NCI-H446 treated with DMSO at 0.1 percent for 48 hours (cell line): ENCODE measurements at places on chromosomes 5 and 9.
A peak's percentile ranks its signal among the peaks of the same experiment; 100 is the strongest.

DNA sequence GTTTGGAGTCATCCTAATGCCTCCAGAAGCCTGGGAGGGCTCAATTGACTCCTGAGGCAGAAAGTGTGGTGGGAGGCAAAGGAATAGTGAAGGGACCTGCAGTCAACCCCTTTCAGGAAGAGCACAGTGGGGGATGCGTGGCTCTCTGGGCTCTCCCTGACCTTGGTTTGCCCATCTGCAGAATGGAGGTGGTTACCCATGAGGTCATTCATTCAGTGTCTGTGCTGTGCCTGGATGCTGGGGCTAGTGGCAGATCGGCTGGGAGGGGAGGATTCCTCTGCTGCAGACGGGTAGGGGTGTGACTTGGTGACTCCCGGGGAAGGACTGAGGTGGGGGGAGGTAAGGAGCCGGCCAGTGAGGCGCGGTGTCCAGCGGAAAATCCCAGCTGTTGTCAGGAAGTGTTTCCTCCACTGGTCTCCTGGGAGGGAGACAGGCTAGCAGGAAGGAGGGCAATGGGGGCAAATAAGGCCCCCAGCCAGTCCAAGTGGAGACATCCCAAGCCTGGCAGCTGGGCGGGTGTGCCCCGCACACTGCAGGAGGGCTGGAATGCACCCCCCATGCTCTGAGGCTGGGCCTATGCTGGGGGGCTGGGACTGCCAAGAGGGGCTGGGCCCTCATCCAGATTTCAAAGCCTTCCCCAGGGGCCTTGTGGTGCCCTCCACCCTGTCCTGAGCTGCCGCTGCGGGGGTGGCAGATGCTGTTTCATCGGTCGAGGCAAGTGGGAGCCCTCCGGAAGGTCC, 10.9 kb downstream of the CXXC5 start:
- peak; percentile 60 for DNase-seq

GRCh38 chr5:91110686-91111085, 272.4 kb downstream of the ARRDC3 start:
- DNase-seq: no peak

GRCh38 chr9:121888438-121888775, 204.7 kb downstream of the TTLL11 start:
- DNase-seq: no peak

DNA sequence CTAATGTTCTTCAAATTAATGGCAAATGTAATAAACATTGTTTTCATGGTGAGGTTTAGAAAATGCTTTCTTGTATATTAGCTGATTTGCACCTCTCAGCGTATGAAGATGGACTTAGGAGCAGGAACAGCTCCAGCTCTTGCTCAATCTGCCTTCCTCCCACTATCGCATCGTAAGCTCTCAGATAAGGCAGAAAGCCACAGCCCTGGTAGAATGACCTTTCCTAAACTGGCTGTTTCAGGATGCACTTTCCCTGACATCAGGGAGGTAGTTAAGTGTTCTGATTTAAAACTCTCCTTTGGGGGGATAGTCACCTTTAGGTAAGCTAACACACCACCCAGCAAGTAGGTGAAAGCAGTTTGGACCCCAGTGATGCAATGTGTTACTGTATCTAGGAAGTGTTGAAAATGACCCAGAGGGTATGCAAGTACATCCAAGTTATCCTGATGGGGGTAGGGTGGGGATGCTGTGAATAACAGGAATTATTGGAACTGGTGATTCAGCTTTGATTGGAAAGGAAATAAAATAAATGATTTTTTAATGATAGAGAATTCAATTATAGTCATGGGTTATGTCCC, 72.3 kb downstream of the LMNB1 start:
- DNase-seq: no peak

DNA sequence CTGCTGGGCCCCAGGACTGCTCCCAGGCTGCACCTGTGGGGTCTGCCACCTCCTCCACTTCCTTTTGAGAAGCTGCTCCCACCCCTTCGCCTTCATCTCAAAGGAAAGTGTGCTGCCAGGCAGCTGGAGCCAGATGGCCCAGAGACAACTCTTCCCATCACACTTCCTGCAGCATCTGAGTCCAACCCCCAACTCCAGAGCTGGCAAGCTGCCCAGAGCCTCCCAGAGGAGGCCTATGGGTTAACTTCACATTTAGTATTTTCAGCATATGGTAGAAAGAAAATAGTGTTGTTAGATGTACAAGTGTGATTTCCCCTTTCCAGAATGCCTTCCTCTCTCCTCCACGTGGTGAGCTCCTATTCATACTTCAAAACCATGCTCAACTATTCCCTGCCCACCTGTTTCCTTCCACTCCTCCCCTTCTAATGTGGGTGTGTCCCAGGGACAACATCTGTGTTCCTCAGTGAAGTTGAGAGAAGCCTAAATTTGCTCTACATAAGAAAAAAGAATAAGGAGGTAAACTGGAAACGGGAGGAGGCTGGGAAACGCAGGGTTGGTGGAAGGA, 38.6 kb upstream of the KCNMB1 start:
- peak; percentile 3 for DNase-seq

- DNase-seq: no peak
Observed at GRCh38 chr5:150593593-150593992, 46.9 kb upstream of the SYNPO start.

GRCh38 chr9:126293522-126293889, 33.1 kb upstream of the MVB12B start:
- no peak for DNase-seq

DNA sequence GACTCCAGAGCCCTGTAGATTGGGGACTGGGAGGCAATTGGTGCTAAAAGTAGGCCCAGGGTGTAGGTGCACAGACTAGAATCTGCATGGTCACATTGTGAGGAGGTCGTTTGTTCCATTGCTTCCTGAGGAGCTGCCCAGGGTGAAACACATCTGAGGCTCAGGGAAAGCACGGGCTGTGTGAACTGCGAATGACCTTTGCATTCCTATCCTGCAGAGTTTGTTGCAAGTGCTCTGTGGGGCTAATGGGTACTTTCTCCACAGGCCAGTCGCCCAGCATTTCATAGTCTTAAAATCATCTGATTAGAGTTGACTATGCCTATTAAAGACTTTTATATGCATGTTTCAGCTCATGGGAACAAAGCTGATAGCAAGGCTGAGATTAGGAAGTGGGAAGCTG, 14.4 kb upstream of the SLC46A2 start:
- DNase-seq: no peak

GRCh38 chr5:111976705-111977435, 219.9 kb upstream of the NREP start:
- DNase-seq: no peak

- no peak for DNase-seq
Observed at GRCh38 chr9:113640418-113640817, 176.9 kb downstream of the RGS3 start.

DNA sequence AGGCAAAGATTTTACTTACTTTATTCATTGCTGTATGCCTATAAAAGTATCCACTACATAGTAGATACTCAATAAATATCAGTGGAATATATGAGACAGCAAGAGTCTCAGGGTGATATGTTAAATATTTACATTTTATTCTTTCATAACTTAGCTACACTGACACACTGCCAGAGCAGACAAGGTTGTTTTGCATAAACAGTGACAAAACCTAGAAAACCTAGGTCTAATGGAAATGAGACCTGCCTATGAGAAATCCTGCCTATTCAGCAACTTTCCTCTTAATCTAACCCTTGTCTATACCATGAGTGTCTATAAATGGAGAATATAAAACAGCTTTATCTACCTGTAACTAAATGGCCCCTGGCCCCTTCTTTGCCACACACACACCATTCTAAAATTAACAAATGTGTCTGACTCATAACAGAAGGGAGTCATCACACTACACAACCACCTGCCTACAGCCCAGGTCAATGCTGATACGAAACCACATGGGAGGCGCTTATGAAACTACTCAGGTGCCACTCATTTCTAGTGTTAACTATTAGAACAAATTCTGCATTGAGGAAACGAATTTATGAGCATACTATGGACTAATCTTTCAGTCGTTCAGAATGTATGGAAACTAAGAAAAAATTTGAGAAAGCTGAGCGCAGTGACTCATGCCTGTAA, 60.3 kb downstream of the UBAP2 start:
- DNase-seq: no peak

- no peak for DNase-seq
Observed at GRCh38 chr9:19934301-19934871, 145.5 kb upstream of the SLC24A2 start.

GRCh38 chr9:79988126-79988525, 416.4 kb downstream of the TLE4 start:
- no peak for DNase-seq

- no peak for DNase-seq
Observed at GRCh38 chr9:137626464-137626863, 7.7 kb downstream of the EHMT1 start.

- DNase-seq: no peak
Observed at GRCh38 chr5:59319250-59319649, 574.3 kb downstream of the PDE4D start.

DNA sequence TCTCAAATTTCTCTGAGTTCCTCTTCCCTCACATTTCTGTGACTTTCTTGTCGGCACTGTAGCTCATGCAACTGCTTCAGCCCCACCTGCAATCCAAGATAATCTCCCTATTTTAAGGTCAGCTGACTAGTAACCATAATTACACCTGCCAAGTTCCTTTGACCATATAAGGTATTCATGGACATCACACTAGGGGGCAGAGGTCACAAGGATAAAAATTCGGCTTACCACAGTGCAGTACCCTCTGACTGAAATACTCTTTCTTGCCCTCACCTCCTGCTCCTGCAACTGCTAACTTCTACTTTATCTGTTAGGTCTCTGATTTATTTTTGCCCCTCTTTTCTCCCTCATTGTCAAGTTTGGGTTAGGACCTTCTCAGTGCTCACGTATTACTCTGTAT, 144.2 kb downstream of the GDNF start:
- no peak for DNase-seq

DNA sequence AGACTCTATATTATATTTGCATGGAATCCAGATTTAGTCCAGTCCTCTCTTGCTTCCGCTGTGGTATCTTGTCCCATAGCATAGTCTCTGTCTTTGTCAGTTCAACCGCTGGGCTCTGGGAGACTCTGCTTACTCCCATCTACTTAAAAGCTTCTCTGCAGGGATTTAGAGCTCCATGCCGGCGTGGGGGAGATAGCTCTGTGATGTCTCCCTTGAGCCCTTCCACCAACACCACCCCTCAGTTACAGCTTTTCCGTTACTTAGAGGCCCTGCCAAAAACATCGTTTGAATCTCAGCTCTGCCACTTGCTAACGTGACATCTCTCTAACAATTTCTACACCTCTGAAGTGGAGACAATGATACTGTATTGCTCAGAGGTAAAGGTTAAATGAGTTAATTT, 306.1 kb upstream of the ZNF608 start:
- no peak for DNase-seq

DNA sequence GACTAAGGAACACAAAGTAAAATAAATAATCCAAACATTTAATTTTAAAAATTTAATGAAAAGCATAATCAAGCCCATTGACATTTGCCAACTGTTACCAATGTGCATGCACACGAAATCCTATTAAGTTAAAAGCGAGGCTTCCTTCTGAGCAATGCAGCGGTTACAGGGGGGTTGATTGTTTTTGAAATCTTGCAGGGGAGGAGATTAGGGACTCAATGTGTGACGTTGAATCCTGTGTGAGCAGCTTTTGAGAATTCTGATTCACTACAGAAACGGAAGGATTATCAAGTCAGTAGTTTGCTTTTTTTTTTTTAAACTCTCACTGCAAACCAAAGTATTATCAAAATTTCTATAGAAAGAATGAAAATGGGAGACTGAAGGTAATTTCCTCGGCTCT, 109.5 kb downstream of the PRKACG start:
- no peak for DNase-seq

GRCh38 chr9:120891245-120891883, 14.4 kb upstream of the PHF19 start:
- no peak for DNase-seq

DNA sequence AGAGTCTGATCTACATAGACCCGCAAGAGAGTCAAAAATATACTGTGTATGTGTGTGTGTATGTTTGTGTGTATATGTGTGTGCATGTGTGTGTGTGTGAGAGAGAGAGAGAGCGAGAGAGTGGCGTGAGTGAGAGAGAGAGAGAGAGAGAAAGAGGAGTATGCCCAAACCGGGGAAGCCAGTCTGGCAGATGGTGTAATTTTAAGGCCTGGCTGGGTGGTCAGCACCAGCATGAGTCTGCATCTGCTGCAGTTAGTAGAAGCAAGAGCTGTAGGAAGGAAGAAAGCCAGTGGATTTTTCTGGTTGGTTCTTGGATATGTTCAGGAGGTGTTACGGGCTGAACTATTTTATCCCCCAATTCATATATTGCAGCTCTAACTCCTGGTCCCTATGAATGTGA, 75.2 kb downstream of the ACTBL2 start:
- peak; percentile 49 for DNase-seq

GRCh38 chr9:90249094-90249493, 393.5 kb downstream of the DIRAS2 start:
- DNase-seq: no peak

- DNase-seq: no peak
Observed at GRCh38 chr9:124839612-124840299, 13.5 kb upstream of the WDR38 start.

- DNase-seq: no peak
Observed at GRCh38 chr9:3868012-3868411, 342.2 kb upstream of the RFX3 start.

GRCh38 chr5:155309021-155309746, 295.6 kb downstream of the KIF4B start:
- DNase-seq: no peak

DNA sequence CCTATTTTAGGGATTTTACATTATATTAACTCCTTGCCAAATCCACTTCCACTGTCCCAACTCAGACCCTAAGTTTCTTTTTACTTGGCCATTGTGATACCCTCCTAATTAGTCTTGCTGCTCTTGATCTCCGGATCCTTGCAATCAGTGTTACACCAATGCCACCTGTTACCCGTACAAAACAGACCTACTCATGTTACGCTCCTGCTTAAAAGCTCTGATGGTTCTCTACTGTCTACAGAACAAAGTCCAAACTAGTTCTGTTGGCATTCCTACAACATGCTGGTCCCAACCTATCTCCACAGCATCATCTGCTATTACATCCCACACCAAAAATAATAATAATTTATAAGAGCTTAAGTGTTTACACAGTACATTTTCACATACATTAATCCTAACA, 9.8 kb downstream of the ECPAS start:
- DNase-seq: no peak

DNA sequence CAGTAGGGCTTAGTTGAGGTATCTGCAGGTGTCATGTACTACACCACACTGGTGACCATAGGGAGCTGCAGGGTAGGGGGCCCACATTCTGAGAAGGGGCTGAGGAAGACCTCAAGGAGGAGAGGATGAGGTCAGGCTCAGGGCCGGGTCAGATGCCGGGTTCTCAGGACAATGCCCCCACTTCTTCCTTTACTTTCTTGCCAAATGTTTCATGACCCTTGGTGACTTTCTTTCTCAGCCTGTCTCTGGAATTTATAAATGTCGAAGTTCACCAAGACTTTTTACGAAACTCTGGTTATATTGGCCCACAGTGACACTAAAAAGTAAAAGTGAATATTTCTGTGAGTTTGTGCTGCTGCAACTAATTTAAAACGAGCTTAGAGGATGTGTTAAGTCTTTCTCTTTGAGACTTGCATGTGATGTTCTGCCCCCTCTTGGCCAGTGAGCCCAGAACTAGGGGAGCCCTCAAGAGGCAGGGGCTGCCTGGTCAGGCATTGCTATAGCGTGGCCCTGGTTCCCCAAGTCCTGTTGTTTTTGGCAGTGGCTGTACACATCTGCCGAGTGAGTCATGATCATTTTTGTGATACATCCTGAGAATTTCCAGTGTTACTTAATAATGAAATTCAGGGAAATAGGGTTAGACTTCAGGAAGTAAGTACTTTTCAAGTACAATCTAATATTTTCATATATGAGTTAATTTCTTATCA, 11.2 kb downstream of the ACO1 start:
- no peak for DNase-seq
